ENCODE measurements at places on chromosomes 1 and 21.

GRCh38 chr1:155061381-155062150 is 2.0 kb upstream of the EFNA4 start:
- no peak for DNase-seq

- no peak for DNase-seq
Measured at GRCh38 chr21:38265166-38265565, 8.4 kb downstream of the KCNJ15 start.

DNA sequence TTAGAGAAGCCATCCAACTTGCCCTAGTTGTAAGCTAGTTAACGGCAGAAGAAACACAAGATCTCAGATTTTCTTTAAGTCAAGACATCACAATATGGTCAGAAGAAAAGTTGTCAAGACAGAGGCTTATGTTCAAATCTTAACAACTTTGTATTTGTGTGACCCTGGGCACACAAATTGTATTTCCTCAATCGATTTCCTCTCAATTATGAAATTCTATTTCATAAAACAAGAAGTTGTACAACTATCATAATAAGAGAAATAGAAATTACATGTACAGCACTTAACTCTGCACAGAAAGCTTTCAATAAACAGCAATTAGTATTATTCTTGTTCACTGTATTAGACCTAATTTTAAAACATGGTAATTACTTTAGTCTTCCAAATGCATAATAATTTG is 62.9 kb upstream of the SDC3 start:
- DNase-seq = no peak

DNA sequence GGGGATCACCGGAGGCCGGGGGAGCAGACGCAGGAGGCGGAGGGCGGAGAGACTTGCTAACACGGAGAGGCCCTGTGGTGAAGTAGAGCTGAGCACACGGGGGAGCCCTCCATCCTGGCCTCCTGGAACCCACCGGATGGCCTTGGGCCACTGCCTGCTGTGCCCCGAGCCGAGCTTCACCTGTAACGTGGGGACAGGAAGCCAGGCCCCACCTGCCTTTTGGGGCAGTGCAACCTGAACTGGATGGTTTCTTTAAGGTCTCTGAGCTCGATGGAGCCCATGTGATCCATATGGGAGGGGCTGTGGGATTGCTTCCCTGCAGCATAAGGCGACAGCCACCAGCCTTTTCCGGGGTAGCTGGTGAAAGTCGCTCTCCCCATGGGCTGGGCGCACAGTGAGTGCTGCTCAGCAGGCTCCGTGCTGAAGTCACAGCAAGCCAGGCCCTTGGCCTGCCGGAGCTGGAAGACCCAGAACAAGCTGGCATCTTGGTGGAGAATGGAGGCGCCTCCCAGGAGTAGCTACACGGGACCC is 35.8 kb downstream of the TFF3 start:
- DNase-seq = no peak

DNA sequence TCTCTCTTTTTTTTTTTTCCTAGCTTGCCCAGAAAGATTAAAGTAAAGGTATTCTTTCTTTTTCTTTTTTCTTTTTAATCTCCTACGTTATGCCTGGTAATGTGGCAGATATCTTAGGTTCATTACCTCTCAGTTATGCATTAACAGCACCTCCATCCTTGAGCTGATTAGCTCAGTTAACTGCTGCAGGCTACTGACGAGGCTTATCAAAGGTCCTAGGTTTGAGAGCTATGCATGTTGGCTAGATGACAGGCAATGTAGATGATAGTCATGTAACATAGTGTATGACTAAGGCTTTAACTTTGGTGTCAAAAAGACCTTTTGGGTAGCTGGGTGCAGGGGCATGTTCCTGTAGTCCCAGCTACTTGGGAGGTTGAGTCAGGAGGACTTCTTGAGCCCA is 53.7 kb upstream of the CACYBP start:
- no peak for DNase-seq

DNA sequence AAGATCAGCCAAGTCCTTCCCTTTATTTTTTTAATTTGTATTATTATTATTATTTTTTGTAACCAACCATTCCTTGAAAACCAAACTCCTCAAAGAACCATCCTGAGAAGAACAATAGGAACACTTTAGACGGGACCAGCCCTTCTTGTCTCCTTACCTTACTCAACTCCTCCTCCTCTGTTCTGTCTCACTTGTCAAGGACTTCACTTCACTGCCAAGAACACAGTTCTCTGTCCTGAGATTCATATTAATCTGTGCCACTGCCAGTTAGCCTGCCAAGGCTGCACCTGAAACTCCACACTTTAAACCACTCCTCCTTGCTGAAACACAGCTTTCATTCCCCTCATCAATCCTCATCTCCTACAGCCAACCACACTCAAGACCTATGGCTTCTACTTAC is 73.8 kb upstream of the ATP1A1 start:
- DNase-seq = no peak

DNA sequence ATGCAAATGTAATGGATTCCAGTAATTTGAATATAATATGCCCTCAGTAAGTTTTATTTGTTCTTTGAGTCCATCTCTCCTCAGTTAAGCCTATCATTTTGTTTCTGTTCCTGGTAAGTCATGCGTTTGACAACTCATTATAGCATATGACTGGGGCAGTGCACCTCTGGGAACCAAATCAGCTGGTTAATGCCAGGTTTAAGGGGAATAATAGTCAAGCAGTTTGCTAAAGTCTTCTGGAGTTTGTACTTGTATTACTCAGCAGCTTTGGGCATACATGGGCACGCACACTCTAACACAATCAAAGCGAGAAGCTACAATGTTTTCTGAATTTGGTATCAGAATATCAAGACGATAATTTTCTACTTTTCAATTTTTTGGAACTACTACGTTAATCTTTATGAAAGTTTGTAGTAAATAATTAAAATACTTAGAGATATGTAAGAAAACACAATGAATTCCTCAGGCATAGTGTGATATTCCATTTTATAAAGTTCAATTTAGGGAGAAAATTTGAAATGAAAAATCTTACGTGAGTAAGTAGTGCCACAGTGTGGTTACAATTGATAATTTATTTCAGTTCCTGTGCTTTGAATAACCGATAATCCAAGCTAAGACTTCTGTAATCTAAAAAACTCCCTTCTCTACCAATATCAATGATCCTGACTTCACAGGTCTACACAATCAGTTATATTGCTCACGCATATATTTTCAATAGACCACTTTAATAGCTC is 43.8 kb upstream of the KCTD3 start:
- DNase-seq = no peak

- no peak for DNase-seq
Measured at GRCh38 chr1:153929981-153930948, 7.5 kb upstream of the GATAD2B start.

- DNase-seq = no peak
Measured at GRCh38 chr1:160101717-160102522, 3.5 kb upstream of the IGSF8 start.

DNA sequence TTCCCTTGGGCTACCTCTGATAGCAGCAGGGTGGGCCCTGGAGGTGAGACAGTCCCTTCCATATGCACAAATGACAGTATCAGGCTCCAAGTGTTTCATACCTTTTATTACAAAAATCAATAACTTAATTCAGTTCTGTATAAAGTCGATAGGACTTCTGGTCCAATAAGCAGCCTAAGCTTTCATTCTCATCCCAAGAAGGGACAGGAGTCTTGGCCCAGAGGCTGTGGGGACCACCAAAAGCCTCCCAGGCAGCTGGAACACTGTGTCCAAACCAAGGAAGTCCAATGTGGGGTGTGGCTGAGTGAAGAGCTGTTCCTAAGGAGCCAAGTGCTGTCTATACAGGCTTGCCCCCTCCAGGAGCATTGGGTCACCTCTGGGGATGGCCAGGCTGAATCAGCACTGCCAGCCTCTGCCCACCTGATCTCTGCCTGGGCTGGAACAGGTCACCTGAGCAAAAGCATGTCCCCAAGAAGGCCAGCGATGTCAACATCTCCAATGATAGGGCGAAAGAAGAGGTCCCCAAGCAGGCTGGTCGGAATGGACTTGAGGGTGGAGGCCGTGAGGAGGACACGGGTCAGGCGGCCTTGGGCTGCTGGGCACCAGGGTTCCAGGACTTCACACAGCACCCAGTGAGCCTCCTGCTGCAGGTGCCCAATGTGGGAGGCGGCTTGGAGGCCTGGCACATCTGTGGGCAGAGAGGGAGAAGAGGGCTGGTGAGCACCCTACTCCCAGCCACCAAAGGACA is 2.2 kb downstream of the NR0B2 start:
- DNase-seq = no peak

GRCh38 chr1:214604523-214604922 is 1.5 kb downstream of the CENPF start:
- no peak for DNase-seq

GRCh38 chr21:34807146-34807880 is 138.5 kb downstream of the CLIC6 start:
- DNase-seq = no peak

DNA sequence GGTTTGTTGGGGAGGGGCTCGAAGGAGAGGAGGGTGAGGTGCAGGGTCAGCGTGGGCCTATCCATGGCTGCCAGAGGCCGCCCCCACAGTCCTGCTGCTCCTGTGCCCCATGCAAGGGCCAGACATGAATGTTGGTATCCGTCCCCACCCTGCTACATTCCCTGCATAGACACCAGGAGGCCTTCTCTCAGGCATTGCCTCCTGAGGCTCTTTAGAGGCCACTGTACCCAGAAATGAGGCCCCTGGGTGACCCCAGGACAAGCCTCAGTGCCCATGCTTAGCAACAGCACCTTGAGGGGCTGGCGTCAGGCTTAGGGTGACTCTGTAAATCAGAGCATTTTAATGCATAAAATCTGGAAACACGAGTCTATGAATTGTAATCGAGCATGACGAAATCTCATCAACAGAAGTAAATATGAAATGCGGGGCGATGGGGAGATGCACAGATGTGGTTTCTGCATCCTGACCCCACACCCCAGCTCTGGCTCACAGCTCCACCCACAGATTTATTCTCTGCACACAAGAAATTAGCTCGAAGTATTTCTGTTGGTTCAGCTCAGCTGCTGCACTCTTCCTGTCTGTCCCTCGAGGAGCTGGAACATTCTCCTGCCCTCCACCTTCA is 124.0 kb upstream of the CSF3R start:
- DNase-seq = no peak

DNA sequence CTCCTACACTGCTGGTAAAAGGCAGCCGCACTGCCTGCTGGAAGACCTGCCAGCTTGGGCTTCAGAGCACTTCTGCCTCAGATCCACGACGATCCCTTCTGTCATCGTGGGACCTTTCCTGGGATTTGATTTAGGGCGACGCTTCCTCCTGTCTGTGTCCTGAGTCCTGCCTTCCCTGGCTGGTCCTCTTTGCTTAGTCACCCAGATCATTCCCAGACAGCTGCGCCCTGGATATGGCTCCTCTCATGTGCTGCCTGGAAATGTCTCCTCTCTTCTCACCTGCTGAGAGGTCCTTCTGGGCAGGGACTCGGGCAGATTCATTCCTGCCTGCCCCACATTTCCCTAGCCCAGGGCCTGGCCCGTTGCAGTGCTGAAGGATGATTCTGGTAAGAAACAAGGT is 72.4 kb upstream of the POU3F1 start:
- no peak for DNase-seq

DNA sequence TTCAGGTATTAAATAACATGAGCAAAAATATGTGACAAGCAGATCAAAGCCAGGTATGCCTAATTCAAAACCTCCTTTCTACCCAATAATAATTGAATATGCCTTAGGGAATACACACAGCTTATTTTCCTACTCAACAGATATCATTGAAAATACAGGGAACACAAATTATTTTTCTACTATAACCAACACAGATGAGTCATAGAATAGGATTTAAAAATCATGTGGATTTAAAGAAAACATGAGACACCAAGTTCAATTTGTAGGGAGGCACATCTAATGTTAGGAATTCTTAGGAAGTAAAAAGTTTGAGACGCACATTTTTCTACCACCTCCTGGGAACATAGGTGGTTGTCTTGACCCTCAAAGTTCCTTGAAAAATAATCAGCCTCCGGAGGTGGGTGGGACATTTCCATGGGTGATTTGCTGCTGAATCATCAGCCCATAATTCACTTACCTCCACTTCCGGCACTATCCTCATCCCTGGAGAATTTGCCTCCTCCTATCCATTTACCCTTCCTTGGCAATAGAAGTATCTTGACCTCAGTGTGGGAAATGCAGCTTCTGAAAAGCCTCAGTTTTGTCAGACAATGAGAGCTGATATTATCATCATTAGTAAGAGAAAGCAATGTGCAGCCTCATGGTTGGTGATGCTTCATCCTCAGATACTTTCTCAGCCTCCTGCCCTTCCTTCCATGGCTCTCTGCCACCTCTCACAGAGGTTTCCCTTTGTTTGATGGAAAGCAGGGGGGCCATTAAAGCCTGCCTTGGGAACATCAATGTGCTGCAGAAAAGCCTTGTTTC is 33.5 kb upstream of the RGS4 start:
- DNase-seq = no peak

All from cortex of kidney (tissue), 1 donor.